Cortex of kidney (tissue), 1 donor: ENCODE measurements at places on chromosomes 16 and 17.

- DNase-seq: no peak
Measured at GRCh38 chr16:50372611-50373344, 4.0 kb upstream of the BRD7 start.

DNA sequence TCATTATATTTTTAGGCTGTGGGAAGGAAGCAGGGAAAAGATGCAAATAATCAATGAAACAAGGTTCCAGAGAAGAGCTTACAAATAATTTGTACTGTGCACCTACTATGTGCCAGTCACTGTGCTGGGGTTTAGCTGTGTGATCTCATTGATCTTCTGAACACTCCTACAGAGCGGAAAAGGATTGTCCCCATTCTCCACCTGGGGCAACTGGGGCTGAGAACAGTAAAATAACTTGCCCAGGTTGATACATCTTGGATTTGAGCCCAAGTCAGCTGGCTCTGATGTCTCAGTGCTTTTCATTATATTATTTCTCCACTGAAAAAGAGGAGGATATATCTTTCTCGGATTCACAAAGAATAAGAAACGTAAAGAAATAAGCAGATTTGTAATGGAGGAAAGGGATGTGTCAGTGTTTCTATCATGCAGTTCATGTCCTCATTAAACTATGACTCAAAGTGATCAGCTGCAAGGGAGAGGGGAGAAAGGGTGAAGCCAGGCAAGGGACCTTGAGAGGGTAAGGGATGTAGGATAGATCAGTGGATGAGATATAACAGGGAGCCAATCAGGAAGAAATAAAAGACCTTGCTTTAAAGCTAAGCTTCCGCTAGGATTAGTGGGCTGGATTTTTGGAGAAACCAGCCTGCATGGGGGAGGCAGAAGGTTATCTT, 143.6 kb upstream of the NOL11 start:
- DNase-seq: no peak

DNA sequence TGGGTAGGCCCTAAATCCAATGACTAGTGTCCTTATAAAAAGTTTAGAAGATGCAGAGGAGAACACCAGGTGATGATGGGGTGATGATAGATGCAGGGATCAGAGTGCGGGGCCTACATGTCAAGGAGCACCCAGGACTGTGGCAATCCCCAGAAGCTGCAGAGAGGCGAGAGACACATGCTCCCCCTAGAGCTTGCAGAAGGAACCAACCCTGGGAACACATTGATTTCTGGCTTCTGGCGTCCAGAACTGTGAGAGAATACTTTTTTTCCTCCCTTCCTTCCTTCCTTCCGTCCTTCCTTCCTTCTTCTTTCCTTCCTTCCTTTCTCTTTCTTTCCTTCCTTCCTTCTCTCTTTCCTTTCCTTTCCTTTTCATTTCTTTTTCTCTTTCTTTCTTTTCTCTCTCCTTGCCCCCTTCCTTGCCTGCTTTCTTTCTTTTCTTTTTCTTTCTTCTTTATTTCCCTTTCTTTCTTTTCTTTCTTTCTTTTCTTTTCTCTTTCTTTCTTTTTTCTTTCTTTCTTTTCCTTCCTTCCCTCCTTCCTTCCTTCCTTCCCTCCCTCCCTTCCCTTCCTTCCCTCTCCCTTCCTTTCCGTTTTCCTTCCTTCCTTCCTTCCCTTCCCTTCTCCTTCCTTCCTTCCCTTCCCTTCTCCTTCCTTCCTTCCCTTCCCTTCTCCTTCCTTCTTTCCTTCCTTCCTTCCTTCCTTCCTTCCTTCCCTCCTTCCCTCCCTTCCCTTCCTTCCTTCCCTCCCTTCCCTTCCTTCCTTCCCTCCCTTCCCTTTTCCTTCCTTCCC, 134.3 kb downstream of the HAPSTR1 start:
- no peak for DNase-seq

GRCh38 chr16:69407702-69408323, 16.6 kb upstream of the CYB5B start:
- DNase-seq: no peak

- no peak for DNase-seq
Measured at GRCh38 chr17:78343543-78344201, 16.2 kb downstream of the SOCS3 start.

DNA sequence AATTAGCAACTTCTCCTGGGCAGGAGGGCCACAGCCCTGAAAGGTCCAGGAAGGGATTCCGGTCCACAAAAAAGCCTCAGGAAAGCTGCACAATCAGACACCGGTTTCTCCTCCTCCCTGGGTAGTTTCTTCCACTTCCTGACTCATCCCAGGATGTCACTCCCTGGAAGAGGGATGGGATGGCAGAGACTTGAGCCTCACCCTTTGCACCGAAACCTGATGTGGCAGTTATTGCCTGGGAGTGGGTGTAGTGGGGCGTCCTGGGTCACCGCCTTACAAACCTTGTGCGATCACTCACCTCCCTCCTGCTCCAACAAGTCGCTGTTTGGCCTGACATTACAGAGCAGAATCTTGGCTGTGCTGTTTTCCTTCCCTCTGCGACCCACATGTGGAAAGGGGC, 70.8 kb downstream of the LYRM1 start:
- DNase-seq: no peak

DNA sequence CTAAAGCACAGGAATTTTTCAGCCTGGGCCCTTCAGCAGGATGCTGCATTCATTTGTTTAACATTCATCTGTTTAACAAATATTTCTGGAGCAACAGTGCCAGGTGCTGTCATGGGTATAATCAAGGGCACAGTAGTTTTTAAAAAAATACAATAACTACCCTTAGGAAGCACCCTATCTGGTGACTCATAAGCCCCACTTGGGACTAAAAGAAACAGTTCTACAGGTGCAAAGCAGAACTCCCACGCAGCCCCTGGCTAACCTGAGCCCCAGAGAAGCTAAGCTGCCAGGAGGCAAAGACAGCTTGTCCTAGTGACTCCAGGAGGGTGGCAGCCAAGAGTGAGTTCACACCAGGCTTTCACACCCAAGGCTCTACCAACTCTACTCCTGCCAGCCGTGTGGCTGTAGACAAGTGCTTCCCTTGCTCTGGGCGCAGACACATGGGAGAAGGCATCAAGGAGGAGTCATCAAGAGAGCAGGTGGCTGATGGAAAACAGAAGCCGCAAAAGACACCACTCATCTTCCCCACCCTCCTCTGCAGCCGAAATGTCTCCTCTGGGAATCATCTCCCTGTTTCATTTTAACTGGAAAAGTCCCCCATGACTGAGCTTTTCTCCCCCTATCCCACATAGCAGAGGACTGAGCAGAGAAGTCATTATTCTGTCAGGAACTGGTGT, 14.4 kb downstream of the CUEDC1 start:
- DNase-seq: no peak

- DNase-seq: no peak
Measured at GRCh38 chr17:49224198-49224996, 6.2 kb downstream of the PHOSPHO1 start.

- DNase-seq: no peak
Measured at GRCh38 chr16:28845293-28845692, 855 bp downstream of the TUFM start.

- DNase-seq: no peak
Measured at GRCh38 chr17:6591599-6592158, 35.3 kb upstream of the PITPNM3 start.

GRCh38 chr17:8125947-8126490, 2.1 kb upstream of the HES7 start:
- no peak for DNase-seq

DNA sequence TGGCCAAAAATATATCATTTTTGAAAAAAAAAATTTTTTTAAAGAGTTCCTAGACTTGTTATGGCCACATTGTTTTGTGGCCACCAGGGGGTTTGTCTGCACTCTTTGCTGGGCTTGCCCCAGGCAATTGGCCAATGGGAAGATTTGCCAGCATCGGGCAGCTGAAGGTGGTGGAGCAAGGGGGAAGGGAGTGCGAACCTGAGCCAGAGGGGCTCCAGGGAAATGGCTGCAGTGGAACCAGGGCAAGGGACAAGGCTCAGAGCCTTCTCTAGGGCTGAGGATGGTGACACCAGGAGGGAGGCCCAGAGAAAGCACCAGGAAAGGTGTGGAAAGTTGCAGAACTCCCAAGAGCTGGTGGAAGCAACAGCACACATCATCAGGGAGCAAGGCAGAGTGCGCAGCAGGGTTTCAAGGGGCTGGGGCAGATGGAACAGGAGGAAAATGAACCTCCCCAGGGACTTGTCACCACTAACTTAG, 15.5 kb upstream of the CMIP start:
- no peak for DNase-seq

DNA sequence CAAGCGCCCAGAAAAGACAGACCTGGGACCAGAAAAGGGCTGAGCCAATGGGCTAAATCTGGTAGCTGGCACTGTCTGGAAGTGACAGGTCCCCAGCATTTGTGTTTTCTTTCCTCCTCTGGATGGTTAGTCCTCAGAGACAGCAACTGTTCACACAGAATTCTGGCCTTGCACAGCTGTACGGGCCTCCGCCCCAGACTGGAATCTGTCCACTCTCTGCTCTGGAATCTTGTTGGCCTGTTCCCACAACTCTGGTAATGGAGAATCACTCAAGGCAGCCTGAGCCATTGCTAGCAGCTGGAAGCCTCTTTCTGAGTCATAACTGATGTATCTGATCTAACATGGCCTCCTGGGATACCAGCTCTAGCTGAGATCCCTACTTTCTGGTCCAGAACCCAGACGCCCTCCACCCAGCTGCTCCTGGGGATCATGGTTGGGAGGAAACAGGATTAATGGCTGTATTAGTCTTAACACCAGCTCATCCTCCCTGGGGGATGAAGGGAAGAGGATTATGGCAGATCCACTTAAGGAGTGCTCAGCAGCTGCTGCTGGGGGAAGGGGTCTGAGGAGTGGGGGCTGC, 9.1 kb downstream of the ZNF668 start:
- no peak for DNase-seq

GRCh38 chr17:5422505-5422904, 2.5 kb downstream of the RPAIN start:
- no peak for DNase-seq

GRCh38 chr17:50575581-50576210, 15.2 kb downstream of the CACNA1G start:
- no peak for DNase-seq

DNA sequence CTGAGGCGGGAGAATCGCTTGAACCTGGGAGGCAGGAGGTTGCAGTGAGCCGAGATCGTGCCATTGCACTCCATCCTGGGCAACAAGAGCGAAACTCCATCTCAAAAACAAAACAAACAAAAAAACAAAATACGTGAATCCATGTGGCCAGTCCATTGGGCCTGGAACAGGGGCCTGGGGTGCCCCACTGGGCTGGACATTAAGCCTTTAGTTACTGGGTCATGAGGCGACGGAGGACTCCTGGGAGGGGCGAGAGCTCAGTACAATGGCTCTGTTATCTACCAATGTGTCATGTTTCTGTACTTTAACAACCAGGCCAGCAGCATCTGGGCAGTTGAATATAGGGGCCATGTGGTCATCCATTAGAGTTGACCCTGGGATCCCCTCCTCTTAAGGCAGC, 18.9 kb upstream of the CLEC18A start:
- DNase-seq: no peak

DNA sequence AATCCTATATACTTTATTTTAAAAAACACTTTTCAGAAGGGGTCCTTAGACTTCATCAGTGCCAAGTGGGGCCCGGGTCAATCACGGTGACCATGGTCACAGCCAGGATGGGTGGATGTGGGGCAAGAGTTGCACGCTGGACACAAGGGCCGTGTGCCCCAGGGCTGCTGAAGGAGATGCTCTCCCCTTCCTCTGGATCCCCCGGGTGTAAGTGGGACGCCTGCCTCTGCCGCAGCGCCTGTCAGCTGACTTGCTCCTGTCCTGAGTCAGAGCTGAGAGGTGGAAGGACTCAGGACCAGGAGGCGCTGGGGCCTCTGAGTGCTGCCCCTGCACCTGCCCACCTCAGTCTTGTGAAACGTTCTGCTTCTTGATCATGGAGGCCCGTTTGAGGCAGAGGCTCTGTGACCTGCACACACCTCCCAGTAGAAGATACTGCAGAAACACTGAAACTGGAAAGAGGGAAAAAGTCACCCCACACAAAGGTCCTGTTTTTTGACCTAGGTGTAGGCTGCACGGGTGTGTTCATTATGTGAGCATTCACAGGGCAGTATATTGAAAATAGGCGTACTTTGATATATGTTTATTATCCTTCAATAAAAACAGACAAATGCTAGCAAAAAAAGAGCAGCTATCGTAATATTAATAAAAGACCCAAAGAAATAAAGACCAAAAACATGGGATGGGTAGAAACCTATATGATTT, 40.9 kb upstream of the BAHCC1 start:
- no peak for DNase-seq

DNA sequence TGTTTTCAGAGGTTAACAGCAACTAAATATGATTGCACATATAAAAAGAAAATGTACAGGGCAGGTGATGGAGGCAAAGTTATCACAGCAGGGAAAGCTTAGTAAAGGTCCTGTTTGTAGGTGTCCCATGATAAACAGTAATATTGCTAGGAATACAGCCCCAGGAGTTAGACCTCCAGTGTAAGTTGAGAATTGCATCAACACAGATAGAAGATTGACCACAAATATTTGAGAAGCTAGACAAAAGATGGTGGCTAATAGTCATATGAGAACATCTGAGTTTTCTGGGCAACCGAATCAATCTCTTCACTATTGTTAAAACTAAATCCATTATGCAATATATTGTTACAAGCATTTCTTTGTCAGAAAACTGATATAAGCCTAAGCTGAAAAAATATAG, 152.6 kb downstream of the CDH11 start:
- DNase-seq: no peak

DNA sequence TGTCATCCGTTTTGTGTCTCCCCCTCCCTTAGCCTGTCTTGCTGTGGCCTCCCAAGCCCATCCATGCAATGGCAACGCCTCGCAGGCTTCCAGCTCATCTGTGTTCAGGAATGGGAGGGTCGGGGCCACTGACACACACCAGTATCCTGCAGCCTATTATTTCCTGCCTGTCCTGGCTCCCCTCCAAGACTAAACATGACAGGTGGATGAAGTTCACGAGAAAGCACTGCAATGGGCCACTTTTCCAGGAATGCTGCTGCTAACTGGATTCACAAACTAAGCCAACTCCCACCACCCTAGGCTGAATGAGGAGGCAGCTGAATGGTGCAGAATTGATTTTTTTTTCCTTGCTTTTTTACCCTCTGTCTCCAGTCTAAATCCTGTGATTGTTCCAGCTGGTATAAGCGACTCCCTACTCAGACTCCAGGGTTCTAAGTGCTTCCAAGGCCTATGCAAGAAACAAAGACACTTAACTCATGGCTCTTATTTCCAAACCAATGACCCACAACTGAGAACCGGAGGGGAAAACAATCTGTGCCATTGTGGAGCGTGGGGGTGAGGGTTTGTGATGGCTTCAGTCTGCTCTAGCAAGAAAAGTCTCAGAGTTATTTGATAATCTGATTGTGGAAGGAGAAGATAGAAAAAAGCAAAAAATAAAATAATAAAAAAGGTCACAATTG, 23.3 kb downstream of the TMEM100 start:
- no peak for DNase-seq

DNA sequence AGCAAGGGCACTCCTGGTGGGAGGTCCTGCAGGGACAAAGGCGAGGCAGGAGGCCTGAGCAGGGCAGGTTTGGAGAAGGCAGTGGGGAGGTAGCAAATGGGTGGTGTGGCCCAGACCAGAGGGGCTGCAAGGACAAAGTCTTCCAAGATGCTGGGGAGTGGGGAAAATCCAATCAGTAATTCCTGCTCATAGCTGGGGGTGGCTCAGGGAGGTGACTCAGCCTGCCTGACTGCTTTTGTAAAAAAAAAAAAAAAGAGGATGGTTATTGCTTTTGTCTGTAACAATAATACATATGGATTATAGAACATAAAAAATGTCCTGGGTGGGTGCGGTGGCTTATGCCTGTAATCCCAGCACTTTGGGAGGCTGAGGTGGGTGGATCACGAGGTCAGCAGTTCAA, 5.2 kb downstream of the IL34 start:
- DNase-seq: no peak
